ENCODE measurements at places on chromosomes 1 and 21.

GRCh38 chr1:53391296-53391695, 63.4 kb upstream of the LRP8 start:
- no peak for DNase-seq

- DNase-seq, result no peak
Measured at GRCh38 chr1:17933501-17933900, 174.1 kb upstream of the IGSF21 start.

- DNase-seq, result no peak
Measured at GRCh38 chr21:46606427-46606813, 1.5 kb upstream of the S100B start.

DNA sequence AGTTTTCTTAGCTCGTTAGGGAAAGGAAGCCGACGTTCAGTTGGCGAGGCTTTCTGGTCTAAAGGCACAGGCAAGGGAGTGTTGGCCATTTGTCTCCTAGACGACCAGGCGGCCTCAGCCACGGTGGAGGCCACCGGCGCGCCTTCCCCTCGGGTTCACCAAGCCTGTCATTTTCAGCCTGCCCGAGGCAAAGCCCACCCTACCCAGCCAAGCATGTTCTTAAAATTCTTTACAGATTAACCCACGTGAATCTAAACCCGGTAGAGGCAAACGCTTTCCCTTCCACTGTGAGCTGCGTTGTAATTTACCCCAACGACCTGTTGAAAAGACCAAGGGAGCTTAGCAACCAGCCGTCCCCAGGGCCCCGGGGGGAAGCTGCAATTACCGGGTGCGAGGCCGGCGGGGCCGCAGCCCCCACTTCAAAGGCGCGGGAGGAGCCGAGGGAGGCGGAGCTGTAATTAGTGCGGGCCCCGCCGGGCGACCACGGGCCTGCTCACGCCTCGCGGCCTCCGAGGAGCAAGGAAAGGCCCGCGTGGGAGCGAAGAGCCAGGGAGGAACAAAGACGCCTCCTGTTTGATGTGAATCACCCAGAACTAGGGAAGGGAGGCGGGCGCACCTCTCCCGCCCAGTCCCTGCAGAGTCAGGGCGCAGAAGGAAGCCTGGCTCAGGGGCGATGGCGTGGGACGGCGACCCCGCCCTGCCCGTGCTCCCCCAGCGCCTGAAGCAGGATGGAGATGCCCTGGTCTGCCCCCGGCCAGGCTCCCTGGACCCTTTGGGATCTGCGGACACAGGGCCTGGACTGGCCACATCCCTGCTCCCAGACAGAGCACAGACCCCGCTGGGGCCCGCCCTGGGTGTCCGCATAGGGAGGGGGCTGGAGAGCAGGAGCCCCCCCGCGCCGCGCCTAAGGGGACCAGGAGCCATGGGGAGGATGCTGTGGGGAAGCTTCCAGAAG, 12.1 kb upstream of the TSPEAR start:
- DNase-seq, result no peak
